ENCODE measurements at places on chromosomes 1 and 21.
A peak's percentile ranks its signal among the peaks of the same experiment; 100 is the strongest.

- H3K27ac ChIP-seq, result no peak within 1 kb of the TSS
- peak within 1 kb of the TSS; percentile 68 for H3K4me3 ChIP-seq
- no peak for DNase-seq
- peaks cover 57% of the 10 kb centered on the region for H3K27me3 ChIP-seq
- peaks cover 20% of the 10 kb centered on the region for H3K4me1 ChIP-seq
These were observed at the start of gene NPR1 for GRCh38 chr1:153678519-153679336. Gene NPR1 (plus strand): TSS chr1:153678688. CDS start chr1:153679109, 421 bp downstream.

DNA sequence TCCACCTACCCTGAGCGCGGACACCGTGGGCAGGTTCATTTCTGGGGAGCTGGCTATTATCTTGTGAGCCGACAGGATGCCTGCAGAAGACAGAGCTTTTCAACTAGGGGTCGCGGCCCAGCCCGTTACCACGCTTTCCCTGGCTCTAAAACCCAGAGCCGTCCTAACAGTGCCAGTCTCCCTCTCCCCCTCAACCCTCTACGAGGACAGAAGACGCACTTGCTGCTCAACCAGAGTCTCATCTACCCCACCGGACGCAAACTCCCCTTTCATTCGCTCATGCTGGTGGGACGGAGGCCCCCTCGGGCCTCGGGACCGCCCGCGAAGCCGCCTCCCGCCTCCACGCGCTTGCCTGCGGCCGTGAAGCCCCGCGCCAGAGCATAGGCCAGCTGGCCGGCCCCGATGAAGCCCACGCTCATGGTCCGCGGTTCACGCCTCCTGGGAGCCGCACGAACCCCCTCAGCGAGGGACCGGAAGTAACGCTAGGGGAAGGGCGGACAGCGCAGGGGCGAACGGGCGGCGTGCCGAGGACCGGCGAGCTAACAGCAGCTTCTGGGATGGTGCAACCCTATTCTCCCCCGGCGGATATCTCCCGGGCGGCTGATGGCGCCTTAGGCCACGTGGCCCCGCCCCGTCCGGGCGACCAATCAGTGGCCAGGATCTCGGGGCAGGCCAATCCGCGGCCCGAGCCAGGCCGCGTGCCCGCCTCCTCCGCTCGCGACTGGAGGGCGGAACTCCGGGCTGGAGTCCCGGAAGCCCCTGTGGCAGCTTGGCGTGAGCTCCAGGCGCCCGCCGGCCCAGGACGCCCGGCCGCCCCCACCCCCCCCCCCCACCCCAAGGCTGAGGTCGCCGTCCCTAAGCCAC is at the start of gene PYCR2:
TSS of gene PYCR2 (minus strand) at position 559 of the 864 bp plus-strand sequence. CDS start at position 419, 140 bp downstream.
- H3K4me1 ChIP-seq, result peaks cover 28% of the 10 kb centered on the region
- H3K4me3 ChIP-seq, result peak within 1 kb of the TSS; percentile 94
- peaks cover 32% of the 10 kb centered on the region for H3K36me3 ChIP-seq
- DNase-seq, result peak; percentile 96

DNA sequence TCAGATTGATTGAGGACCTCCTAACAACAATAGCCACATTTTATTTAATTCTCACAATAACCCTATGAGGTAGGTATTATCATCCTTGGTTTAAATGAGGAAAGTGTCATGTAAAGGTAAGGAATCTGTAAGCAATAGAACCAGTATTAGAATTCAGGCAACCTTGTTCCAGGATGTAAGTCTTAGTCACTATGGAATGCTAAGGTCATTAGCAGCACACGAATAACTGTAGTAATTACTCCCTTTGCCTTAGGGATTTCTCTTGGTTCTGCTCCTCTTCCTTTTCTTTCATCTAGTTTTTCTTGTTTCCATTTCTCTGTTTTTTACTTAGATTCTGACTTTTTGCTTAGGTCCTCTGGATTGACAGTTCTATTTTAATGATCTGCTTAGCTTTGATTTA is 23.1 kb upstream of the ATP6V1G3 start:
- H3K4me3 ChIP-seq, result no peak overlapping the region
- no peak overlapping the region for H3K27ac ChIP-seq
- H3K27me3 ChIP-seq, result no peaks in the 10 kb centered on the region
- H3K36me3 ChIP-seq, result peaks cover 1% of the 10 kb centered on the region
- H3K4me1 ChIP-seq, result peaks cover 17% of the 10 kb centered on the region

- H3K27ac ChIP-seq, result peak overlapping the region; percentile 74
- H3K4me3 ChIP-seq, result peak overlapping the region; percentile 51
- no peak for DNase-seq
- H3K36me3 ChIP-seq, result no peaks in the 10 kb centered on the region
- H3K27me3 ChIP-seq, result peaks cover 19% of the 10 kb centered on the region
- peaks cover 52% of the 10 kb centered on the region for H3K4me1 ChIP-seq
These were observed 15.6 kb upstream of the ETV3 start for GRCh38 chr1:157153746-157154145.

GRCh38 chr1:20474333-20474975 is 11.6 kb downstream of the CAMK2N1 start:
- no peak overlapping the region for H3K4me3 ChIP-seq
- no peak overlapping the region for H3K27ac ChIP-seq
- H3K36me3 ChIP-seq, result no peaks in the 10 kb centered on the region
- no peak for DNase-seq

- peaks cover 65% of the 10 kb centered on the region for H3K4me1 ChIP-seq
- no peak overlapping the region for H3K27ac ChIP-seq
- peaks cover 6% of the 10 kb centered on the region for H3K27me3 ChIP-seq
- peaks cover 2% of the 10 kb centered on the region for H3K36me3 ChIP-seq
- no peak overlapping the region for H3K4me3 ChIP-seq
These were observed 16.3 kb upstream of the IL10 start for GRCh38 chr1:206788487-206789050.

- no peaks in the 10 kb centered on the region for H3K36me3 ChIP-seq
- no peaks in the 10 kb centered on the region for H3K27me3 ChIP-seq
- no peak for DNase-seq
- H3K4me3 ChIP-seq, result no peak overlapping the region
- H3K4me1 ChIP-seq, result no peaks in the 10 kb centered on the region
- H3K27ac ChIP-seq, result no peak overlapping the region
These were observed 79.0 kb upstream of the HMGB4 start for GRCh38 chr1:33784876-33785275.

- DNase-seq, result no peak
- H3K27ac ChIP-seq, result peak overlapping the region; percentile 36
- H3K4me1 ChIP-seq, result peaks cover 12% of the 10 kb centered on the region
- peaks cover 23% of the 10 kb centered on the region for H3K36me3 ChIP-seq
- peaks cover 11% of the 10 kb centered on the region for H3K27me3 ChIP-seq
These were observed 471 bp upstream of the ADPRS start for GRCh38 chr1:36088265-36088576.

GRCh38 chr1:38505944-38506343 is 353.6 kb downstream of the RRAGC start:
- H3K27me3 ChIP-seq, result peaks cover 45% of the 10 kb centered on the region
- no peak overlapping the region for H3K27ac ChIP-seq
- H3K4me3 ChIP-seq, result no peak overlapping the region

DNA sequence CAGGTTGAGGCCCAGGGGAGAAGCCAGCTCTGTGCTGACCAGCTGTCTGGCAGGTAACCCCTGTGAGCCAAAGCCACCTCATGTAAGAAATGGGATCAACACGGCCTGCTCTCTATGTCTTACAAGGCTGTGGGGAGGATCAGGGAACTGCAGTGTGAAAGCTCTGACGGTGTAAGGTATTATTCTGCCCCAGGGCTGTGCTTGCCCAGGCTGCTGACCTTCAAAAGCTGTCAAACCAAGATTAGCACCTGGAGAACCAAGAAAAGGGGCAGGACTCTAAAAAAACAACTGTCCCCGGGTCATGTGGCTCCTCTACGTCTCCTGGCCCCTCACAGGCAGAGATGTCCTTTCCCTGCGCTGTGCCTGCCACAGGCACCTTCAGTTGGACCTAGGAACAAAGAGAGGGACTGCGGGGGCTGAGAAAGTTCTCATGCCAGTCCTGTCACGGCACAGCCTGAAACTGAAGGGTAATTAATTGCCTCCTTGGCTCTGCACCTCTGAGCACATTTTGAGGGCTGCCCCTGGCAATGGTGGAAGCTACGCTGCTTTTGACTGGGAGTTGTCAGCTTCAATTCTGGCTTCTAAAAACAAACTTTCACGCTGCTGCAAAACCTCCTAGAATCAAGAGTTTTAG is 77.6 kb downstream of the PGBD5 start:
- H3K36me3 ChIP-seq, result no peaks in the 10 kb centered on the region
- no peak overlapping the region for H3K4me3 ChIP-seq
- DNase-seq, result no peak
- no peaks in the 10 kb centered on the region for H3K4me1 ChIP-seq
- H3K27me3 ChIP-seq, result peaks cover 3% of the 10 kb centered on the region
- H3K27ac ChIP-seq, result no peak overlapping the region

DNA sequence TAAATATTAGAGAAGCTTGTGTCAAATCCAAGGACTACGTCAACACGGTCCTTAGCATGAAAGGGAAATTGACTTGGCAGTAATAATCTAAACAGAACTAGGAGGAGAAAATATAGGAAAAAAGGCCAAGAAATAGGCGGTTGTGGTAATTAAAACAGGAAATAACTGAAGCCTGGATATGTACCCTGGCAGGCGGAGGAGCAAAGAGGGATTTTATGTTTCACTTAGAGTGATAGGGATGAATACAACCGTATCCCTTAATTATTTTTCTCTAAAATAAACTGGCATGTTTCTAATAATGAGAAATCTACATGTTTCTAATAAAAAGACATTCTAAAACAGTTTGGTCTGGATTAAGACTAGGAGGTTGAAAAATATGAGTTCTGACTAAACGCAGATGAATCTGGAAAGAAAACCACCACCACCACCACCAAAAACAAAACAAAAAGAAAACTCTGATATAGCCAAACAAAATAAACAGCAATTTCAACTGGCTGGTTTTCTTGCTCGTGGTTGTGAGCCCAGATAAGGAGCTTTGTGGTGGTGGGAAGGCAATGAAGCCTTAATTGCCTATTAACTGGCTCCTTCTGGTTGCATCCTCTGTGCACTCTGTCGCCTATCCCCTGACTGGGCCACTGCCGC is 334.2 kb upstream of the SNX7 start:
- H3K4me1 ChIP-seq, result peaks cover 11% of the 10 kb centered on the region
- peaks cover 15% of the 10 kb centered on the region for H3K27me3 ChIP-seq
- H3K4me3 ChIP-seq, result no peak overlapping the region
- H3K27ac ChIP-seq, result no peak overlapping the region
- H3K36me3 ChIP-seq, result no peaks in the 10 kb centered on the region

GRCh38 chr1:177106614-177107365 is 57.7 kb downstream of the ASTN1 start:
- no peaks in the 10 kb centered on the region for H3K27me3 ChIP-seq
- no peak overlapping the region for H3K27ac ChIP-seq
- H3K4me1 ChIP-seq, result no peaks in the 10 kb centered on the region
- H3K36me3 ChIP-seq, result no peaks in the 10 kb centered on the region
- no peak overlapping the region for H3K4me3 ChIP-seq

DNA sequence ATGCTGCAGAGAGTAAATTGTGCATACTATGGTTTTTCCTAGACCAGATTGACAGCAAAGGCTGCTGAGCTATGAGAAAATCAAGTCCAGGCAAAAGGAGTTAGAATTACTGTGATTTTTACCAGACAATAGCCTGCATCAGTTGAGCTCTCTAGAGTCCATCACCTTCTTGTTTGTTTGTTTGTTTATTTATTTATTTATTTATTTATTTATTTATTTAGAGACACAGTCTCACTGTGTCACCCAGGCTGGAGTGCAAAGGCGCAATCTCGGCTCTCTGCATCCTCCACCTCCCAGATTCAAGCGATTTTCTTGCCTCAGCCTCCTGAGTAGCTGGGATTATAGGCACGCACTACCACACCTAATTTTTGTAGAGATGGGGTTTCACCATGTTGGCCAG is 24.2 kb upstream of the ABCB10 start:
- peaks cover 15% of the 10 kb centered on the region for H3K27me3 ChIP-seq
- DNase-seq, result no peak

- no peak overlapping the region for H3K4me3 ChIP-seq
- peaks cover 5% of the 10 kb centered on the region for H3K4me1 ChIP-seq
- no peaks in the 10 kb centered on the region for H3K27me3 ChIP-seq
- peaks cover 40% of the 10 kb centered on the region for H3K36me3 ChIP-seq
- no peak overlapping the region for H3K27ac ChIP-seq
These were observed 8.0 kb upstream of the YBX1 start for GRCh38 chr1:42674214-42674613.

DNA sequence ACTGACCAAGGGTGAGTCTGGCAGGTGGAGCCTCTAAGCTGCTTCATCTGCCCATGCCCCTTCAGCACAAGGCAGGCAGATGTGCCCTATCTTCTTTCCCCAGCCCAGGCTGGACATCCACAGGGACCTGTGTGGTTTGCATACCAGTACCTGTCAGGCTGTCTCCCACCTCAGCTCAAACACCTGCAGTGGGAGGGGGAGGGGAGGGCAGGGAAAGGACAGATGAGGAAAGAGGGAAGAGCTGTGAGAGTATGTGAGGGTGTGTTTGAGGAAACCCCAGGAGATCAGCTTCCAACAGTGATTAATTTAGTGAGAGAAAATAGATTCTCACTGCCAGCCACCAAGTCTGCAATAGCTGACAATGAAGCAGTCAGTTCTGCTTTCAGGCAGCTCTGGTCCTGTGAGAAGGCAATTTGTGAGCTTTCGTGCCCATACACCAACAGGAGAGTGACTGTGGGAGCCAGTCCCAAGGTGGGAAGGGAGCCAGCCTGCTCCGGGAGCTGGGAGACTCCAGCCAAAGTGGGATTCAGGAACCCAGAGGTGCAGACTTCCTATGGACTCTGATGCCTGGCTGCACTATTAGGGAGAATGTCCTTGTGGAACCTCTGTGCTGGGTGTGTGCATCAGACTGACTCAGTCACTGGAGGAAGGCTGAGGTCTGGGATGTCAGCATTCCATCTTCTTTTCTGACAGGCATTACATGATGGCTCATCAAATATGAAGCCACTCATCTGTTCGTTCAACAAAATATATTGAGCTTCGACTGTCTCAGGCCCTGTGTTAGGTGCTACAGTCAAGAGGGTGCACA is 59.7 kb downstream of the TNR start:
- no peaks in the 10 kb centered on the region for H3K36me3 ChIP-seq
- H3K27me3 ChIP-seq, result peaks cover 3% of the 10 kb centered on the region
- DNase-seq, result no peak
- H3K4me3 ChIP-seq, result no peak overlapping the region
- H3K27ac ChIP-seq, result no peak overlapping the region

- no peak overlapping the region for H3K27ac ChIP-seq
- H3K4me3 ChIP-seq, result no peak overlapping the region
- H3K4me1 ChIP-seq, result no peaks in the 10 kb centered on the region
- no peak for DNase-seq
- no peaks in the 10 kb centered on the region for H3K36me3 ChIP-seq
These were observed 104.6 kb upstream of the F3 start for GRCh38 chr1:94646141-94646643.

DNA sequence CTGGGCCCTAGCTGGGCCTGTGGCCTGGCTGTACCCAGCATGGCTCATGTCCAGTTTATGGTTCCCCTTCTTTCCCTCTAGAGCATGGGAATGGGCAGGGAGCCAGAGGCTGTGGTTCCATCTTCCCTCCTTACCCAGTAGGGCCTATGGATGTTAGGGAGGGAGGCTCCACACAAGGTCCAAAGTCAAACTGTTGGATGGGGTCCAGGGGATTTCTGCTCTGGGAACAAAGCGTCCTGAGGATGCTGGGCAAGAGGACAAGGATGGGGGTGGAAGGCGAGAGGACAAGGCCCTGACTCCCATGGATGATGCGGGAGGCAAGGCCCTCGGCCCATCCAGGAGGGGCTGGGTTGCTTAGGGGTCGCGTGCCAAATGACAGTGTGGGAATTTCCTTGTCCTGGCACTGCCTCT is 17.3 kb downstream of the CSF1 start:
- H3K4me1 ChIP-seq, result peaks cover under 1% of the 10 kb centered on the region
- DNase-seq, result no peak
- H3K4me3 ChIP-seq, result no peak overlapping the region
